ENCODE measurements at places on chromosomes 2 and 18.
A peak's percentile ranks its signal among the peaks of the same experiment; 100 is the strongest.

DNA sequence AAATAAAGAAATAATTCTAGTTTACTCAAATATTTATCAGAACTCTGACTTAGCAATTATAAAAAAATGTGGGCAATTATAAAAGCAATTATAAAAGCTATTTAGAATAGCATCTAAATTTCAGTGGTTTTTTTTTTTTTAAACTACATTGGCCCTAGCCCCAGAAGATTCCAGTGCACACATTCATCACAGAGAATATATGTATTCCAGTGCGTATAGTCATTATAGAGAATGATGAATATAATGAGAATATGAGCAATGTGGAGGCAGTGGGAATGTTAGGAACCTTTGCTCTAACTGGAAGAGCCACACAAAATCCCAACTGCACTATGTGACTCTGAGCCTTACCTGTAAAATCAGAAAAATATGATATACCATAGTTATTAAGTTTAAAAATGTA lies 10.5 kb downstream of the MAP3K2 start:
- DNase-seq, result no peak

- peak; percentile 55 for DNase-seq
These were observed 54.5 kb downstream of the SIGLEC15 start for GRCh38 chr18:45879681-45880655.

GRCh38 chr2:104873689-104874054 lies 19.8 kb downstream of the POU3F3 start:
- no peak for DNase-seq

DNA sequence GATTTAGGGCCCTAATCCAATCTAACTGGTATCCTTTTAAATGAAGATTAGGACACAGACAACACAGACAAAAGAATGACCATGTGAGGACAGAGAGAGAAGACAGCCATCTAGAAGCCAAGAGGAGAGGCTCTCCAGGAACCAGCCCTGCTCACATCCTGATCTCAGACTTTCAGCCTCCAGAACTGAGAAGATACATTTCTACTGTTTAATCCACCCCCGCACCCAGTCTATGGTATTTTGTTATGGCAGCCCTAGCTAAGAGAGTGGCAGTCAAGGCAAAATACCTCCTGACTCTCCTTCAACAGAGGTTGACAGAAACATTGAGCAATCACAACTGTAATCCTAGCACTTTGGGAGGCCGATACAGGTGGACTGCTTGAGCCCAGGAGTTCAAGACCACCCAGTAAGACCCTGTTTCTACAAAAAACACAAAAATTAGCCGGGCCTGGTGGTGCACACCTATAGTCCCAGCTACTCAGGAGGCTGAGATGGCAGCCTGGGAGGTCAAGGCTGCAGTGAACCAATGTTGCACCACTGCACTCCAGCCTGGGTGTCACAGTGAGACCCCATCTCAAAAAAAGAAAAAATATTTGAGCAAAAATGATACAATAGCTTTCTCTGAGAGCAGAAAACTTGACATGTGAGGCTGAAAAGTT lies 34.7 kb downstream of the WDR33 start:
- DNase-seq, result no peak

- no peak for DNase-seq
These were observed 108.9 kb downstream of the CD226 start for GRCh38 chr18:69838620-69839411.

- DNase-seq, result no peak
These were observed 206.3 kb upstream of the GYPC start for GRCh38 chr2:126449677-126450076.

DNA sequence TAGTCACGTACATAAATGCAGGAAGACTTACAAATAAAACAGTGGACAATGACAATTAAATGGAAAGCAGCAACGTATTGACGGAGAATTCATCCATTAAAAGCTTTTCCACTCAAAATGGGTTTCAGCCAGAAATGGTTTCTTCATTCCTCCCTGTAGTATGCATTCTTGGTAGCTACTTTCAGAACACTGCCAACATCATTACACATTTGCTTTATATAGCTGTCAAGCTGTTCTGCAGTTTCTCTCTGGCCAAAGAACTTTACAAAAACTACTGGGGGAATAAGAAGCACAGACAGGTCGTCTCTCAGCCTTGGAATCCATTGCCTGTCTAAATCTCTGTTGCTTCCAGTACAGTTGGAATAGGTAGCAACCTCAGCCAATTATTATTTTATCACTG lies 84.1 kb upstream of the NCKAP5 start:
- no peak for DNase-seq

GRCh38 chr2:118774458-118775133 lies 72.9 kb downstream of the EN1 start:
- peak; percentile 8 for DNase-seq

DNA sequence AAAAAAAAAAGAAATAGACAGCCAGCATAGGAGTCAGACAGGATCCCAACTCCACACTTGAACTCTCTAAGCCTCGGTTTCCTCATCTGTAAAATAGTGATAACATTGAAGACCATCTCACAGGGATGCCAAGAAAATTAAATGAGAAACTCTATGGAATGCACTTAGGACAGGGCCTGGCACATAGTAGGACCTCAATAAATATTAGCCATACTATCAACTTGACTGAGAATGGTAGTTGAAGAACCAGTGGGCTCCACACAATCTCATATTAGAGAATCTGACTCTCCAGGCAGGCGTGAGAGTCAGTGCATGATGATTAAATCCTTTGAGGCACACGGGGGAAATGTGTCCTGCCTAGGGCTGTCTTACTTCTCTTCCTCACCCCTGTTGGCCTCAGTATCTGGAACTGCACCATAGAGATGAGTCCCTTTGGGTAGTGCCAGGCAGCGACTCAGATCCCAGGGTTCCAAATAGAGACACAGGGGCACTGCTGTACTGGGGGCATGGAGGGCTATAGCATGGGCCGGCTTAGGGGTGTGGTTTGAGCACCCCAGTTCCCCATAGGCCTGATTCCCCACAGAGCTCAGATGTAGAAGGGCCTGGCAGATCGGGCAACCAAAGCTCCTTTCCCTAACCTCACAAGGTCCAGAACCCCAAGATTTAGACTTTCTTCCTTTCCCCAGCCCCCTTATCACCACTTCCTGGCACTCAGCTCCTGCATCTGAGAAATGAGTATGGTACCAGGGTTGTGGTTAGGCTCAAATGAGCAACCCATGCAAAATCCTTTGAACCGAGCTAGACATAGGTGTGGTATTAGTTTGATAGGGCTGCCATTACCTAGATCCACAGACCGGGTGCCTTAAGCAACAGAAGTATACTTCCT lies 51.3 kb upstream of the CAB39 start:
- DNase-seq, result no peak

GRCh38 chr2:165544897-165545296 lies 75.4 kb downstream of the CSRNP3 start:
- DNase-seq, result no peak

- DNase-seq, result peak; percentile 9
These were observed 31.5 kb downstream of the USP34 start for GRCh38 chr2:61439241-61440002.

DNA sequence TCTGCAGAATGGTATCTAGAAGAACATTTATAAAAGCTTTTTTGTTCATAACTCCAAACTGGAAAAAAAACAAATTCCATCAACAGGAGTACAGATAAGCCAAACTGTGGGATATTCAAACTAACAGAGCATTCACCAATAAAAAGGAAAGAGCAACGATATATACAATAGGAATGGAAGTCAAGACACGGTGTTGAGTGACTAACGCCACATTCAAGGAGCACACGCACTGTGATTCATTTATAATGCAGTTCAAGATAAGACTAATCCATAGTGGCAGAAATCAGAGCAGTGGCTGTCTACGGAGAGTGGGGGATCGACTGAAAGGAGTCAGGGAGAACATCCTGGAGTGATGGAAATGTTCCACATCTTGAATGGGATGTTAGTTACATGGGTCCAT lies 70.7 kb downstream of the CABYR start:
- no peak for DNase-seq

DNA sequence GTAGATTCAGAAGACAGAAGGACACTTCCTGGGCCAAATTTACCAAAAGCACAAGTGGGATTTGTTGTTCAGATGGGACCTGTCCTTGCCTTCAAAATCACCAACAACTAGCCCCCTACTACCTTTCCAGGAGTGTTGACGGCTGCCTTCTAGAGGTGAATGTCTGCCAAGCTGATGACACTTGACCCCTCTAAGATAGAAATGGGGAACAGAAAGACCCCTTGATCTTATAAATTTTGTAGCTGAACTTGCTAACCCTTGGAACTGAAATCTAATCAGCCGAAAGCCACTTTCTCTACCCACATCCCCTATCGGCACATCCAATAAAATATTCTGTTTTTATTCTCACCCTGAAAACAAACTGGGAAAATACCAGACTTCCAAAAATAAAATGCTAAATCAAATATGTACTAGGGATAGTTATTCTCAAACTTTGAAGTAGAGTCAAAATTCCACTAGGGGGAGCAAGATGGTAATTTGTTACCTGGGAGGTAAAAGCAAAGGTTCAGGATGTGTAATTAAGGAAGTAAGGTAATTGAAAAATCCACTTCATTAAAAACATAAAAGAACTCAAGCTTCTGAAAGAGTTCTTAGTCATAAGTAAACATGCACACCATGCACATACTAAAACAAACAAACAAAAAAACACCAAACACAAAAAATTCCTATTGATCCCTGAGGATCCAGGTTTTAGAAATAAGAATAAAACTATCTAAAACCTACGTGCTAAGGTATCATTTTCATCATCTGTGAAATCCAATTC lies 119.2 kb downstream of the ANKRD44 start:
- DNase-seq, result peak; percentile 53

GRCh38 chr2:172562298-172562697 lies 6.4 kb downstream of the PDK1 start:
- DNase-seq, result no peak

DNA sequence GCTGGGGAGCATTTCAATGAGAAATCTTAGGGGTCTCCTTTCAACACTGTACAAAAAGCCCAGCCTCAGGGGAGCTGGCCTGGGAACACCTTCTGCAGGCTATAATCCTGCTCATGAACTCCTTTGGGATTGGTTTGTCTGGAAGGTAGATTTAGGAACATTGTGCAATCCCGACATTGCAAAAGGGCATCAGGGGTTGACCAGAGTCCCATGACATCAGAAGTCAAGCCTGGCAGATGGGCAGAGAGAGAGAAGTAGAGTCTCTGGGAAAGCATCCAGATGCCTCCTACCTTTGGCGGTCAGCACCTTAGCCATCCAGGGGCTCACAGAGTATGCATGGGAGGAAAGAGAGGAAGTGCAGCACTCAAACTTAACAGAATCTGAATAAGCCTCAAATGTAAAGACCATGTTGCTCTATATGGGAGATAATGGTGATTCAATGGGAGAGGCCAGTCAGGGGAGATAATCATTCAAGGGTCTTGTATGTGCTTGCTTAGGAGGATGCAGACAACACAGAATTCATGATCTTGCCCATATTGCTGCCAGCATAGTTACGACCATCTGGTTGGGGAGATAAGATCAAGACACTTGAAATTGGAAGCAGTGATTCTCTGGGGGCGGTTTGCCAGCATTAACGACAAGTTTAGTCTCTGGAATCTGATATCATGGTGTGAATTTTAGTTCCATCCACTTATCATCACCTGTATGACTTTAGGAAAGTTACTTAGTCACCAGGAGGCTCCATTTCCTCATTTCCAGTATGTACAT lies 58.3 kb upstream of the UPP2 start:
- DNase-seq, result no peak

DNA sequence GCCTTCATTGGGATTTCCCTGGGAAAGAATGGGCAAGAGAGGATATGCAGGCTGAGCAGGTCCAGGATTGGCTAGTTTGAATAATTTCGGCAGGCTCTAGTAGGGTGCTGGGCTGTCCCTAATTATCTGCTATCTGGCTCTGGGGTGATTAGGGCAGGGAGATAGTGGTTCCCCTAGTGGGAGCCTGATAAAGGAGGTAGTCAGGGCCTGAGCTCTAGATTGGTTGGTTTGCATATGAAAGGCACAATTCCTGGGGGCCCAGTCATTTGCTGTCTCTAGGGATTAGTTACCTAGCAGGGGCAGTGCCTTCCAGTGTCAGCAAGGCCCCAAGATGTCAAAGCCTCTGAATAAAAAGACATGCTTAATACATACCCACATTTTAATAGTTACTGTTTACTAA lies 690.1 kb upstream of the KLHL29 start:
- DNase-seq, result no peak

- DNase-seq, result no peak
These were observed 359.9 kb downstream of the ARHGAP15 start for GRCh38 chr2:143489145-143489544.

GRCh38 chr2:192157776-192158175 lies 37.0 kb downstream of the TMEFF2 start:
- DNase-seq, result no peak

DNA sequence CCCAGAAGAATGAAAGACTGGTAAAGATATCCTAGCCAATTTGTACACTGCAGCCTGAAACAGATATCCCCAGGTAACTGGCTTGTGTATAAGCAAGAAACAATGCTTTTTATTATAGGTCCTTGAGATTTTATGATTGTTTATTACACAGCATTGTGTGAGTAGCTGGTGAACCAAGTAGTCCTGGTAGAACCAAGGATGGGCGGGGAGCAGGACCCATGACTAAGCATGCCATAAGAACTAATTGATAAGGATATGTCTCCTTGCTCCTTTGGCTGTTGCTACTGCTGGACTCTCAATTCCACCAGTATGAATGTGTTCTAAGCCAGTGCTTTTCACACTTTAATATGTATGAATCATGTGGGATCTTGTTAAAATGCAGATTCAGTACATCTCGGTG lies 12.3 kb upstream of the ALMS1 start:
- no peak for DNase-seq

- no peak for DNase-seq
These were observed 183.9 kb upstream of the KLHL14 start for GRCh38 chr18:32956591-32957315.

- no peak for DNase-seq
These were observed 44.9 kb upstream of the SNTG2 start for GRCh38 chr2:905833-906140.

- no peak for DNase-seq
These were observed 96.4 kb upstream of the TEX51 start for GRCh38 chr2:126802316-126802715.

GRCh38 chr18:48813321-48813720 lies 137.4 kb downstream of the SMAD7 start:
- DNase-seq, result no peak

DNA sequence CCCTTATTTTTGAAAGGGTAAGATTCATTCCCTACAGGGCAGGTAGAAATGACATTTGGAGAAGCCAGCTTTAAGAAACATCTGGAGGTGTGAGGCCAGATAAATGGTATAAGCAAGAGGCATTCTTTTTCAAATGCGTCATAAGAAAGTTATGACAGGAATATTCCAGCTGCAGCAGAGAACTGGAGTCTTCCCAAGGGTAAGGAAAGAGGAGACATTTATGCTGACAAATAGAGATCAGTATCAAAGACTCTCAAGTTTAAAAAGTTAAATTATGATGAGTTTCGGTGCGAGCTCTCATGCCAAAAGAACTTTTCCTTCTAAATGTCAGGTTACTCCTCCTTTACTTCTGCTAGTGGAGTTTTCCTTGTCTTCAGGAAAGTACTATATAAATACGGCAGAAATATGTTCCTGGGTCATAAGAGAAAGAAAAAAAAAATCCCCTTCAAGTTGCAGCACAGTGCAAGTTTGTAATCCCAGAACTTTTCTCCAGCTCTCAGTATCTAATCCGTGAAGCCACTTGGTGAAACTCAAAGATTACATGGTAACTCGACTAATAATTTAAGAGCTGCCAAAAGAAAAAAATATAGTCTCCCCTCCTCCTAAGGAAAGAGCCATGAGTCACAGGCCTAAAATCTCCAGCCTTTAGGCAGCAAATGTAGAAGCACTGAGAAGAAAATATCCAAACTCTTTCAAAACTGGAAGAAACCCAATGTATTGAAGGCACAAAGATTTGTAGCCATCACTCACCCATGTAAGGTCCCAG lies 428.1 kb downstream of the MEIS1 start:
- no peak for DNase-seq

GRCh38 chr2:202249521-202250253 lies 11.3 kb upstream of the SUMO1 start:
- DNase-seq, result no peak
